ENCODE measurements at places on chromosomes 3 and 15. TPM values are rescaled to one million over a fixed set of nuclear protein-coding genes. Genes with fewer than 3 reads are reported as not detected.

The LMAN1L gene
- polyA plus RNA-seq, result not detected

The PIERCE2 gene
- polyA plus RNA-seq, result 4.5 TPM

The SCAANT1 gene
- not detected for polyA plus RNA-seq

The FEZF2 gene
- 0.12 TPM for polyA plus RNA-seq

The TMEM40 gene
- 0.38 TPM for polyA plus RNA-seq

The TUSC7 gene
- not detected for polyA plus RNA-seq

The CLDN16 gene
- 0.09 TPM for polyA plus RNA-seq

The VIPR1 gene
- 10.6 TPM for polyA plus RNA-seq

The ZWILCH gene
- 1.2 TPM for polyA plus RNA-seq

The CNTN6 gene
- not detected for polyA plus RNA-seq

The PLA2G4F gene
- 0.91 TPM for polyA plus RNA-seq

The GDPGP1 gene
- polyA plus RNA-seq, result 3.3 TPM

The RLBP1 gene
- not detected for polyA plus RNA-seq

The TBC1D23 gene
- polyA plus RNA-seq, result 10.9 TPM

The GXYLT2 gene
- 0.87 TPM for polyA plus RNA-seq

The ZPLD1 gene
- 0.07 TPM for polyA plus RNA-seq

The HTR3E gene
- polyA plus RNA-seq, result not detected

The FOXL2NB gene
- polyA plus RNA-seq, result not detected

The EOGT gene
- 19.3 TPM for polyA plus RNA-seq

The PP2D1 gene
- not detected for polyA plus RNA-seq

The CD200 gene
- 22.2 TPM for polyA plus RNA-seq

The ZNF385D gene
- 1.3 TPM for polyA plus RNA-seq

The DNAJB11 gene
- polyA plus RNA-seq, result 52.6 TPM

The SNRPN gene
- 67.5 TPM for polyA plus RNA-seq

The ZNF501 gene
- 0.84 TPM for polyA plus RNA-seq

The MEX3B gene
- 0.47 TPM for polyA plus RNA-seq

Measured in pancreas (tissue), 10 donors.